ENCODE measurements at places on chromosomes 2 and 18. TPM values are rescaled to one million over a fixed set of nuclear protein-coding genes. Genes with fewer than 3 reads are reported as not detected.

The REL gene
- total RNA-seq = 1.0 TPM

The GALR1 gene
- not detected for total RNA-seq

The FBLN7 gene
- total RNA-seq = 0.28 TPM

The OTOS gene
- total RNA-seq = not detected

The RGPD3 gene
- 0.20 TPM for total RNA-seq

The MC5R gene
- not detected for total RNA-seq

The PLEKHH2 gene
- total RNA-seq = 0.89 TPM

The TTC21B gene
- total RNA-seq = 5.2 TPM

The IL1RL2 gene
- total RNA-seq = not detected

The CD207 gene
- total RNA-seq = not detected

The AQP12B gene
- total RNA-seq = not detected

The SLC4A3 gene
- 3.7 TPM for total RNA-seq

The AMER3 gene
- not detected for total RNA-seq

The KCNK3 gene
- 0.84 TPM for total RNA-seq

The SLC16A14 gene
- 0.99 TPM for total RNA-seq

The ING5 gene
- total RNA-seq = 23.8 TPM

The NR4A2 gene
- 2.4 TPM for total RNA-seq

The FTCDNL1 gene
- 2.6 TPM for total RNA-seq

The FIGN gene
- total RNA-seq = 1.3 TPM

The CDK15 gene
- not detected for total RNA-seq

The C2orf68 gene
- total RNA-seq = 29.3 TPM

The DYSF gene
- 0.61 TPM for total RNA-seq

The ATF2 gene
- 20.8 TPM for total RNA-seq

The SNED1 gene
- total RNA-seq = 0.33 TPM

The SERPINB3 gene
- total RNA-seq = not detected

The LBH gene
- total RNA-seq = 137 TPM

The PDE1A gene
- 0.14 TPM for total RNA-seq

The HIBCH gene
- 10.7 TPM for total RNA-seq

The CNTNAP5 gene
- not detected for total RNA-seq

The FOXI3 gene
- not detected for total RNA-seq

The CREG2 gene
- 9.9 TPM for total RNA-seq

The IL36RN gene
- 0.13 TPM for total RNA-seq

The WIPF1 gene
- total RNA-seq = 23.0 TPM

The PGAP1 gene
- 1.7 TPM for total RNA-seq

The PAIP2B gene
- 0.36 TPM for total RNA-seq
